ENCODE measurements at places on chromosomes 2 and 18. TPM values are rescaled to one million over a fixed set of nuclear protein-coding genes. Genes with fewer than 3 reads are reported as not detected.
A peak's percentile ranks its signal among the peaks of the same experiment; 100 is the strongest.

GRCh38 chr18:66553824-66554223, 50.1 kb downstream of the CDH19 start:
- H3K4me1 ChIP-seq = no peaks in the 10 kb centered on the region

CFC1 gene
- total RNA-seq = 48.4 TPM

- H3K27ac ChIP-seq = peak within 1 kb of the TSS; percentile 40
- no peaks in the 10 kb centered on the region for H3K27me3 ChIP-seq
- H3K4me1 ChIP-seq = peaks cover 25% of the 10 kb centered on the region
- H3K36me3 ChIP-seq = no peaks in the 10 kb centered on the region
Measured at GRCh38 chr2:85584354-85584856, at the start of gene VAMP5. VAMP5 (plus strand) TSS chr2:85584431; CDS start chr2:85584491, 60 bp downstream.

FNDC4 gene
- total RNA-seq = 53.4 TPM

VWA3B gene
- total RNA-seq = 0.09 TPM

DNA sequence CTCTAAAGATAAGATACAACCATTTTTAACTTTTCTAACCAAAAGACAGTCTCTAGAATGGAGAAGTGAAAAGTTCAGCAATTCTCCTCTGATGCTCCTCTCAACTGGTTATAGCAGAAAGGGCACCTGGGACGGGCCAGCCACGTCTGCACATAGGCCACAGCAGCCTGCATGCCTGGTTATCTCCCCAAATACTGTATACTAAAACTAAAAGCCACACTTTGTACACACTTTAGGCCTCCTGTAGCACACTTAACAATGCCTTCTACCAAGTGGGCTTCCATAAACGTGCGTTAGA, 179.1 kb downstream of the ANKRD44 start:
- no peak overlapping the region for H3K27ac ChIP-seq
- no peaks in the 10 kb centered on the region for H3K36me3 ChIP-seq
- H3K4me1 ChIP-seq = peaks cover 11% of the 10 kb centered on the region
- no peak overlapping the region for H3K4me3 ChIP-seq

DNA sequence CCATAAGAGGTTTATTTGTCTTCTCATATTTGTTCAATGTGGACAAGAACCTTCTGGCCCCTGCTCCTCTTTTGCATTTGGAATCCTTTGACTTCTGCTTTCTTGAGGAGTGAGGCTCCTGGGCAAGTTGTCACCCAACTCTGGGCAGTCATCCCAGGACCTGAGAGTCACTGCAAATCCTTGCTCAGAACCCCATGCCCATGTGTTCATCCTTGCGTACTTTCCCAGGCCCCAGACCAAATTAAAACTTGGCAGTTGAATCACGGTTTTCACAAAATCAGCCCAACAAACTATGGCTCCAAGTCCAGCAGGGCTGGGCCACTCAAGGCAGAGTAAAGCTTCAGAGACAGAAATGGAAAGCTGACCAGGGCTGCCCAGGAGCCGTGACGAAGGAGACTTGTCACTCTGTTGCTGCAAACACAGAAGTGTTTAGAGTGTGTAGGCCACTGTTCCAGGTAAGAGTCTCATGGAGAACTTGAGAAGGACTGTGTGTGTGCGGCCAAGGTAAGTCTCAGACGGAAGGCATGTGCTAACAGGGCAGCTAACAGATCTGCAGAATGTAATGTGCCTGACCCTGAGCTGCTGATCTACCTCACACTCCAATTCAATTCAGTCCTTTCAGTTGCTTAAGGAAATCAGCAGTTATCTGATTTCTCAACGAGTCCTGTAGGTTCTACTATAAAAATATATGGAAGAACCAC, 549.4 kb upstream of the HS6ST1 start:
- H3K36me3 ChIP-seq = no peaks in the 10 kb centered on the region
- peaks cover 21% of the 10 kb centered on the region for H3K4me1 ChIP-seq
- DNase-seq = no peak

DNA sequence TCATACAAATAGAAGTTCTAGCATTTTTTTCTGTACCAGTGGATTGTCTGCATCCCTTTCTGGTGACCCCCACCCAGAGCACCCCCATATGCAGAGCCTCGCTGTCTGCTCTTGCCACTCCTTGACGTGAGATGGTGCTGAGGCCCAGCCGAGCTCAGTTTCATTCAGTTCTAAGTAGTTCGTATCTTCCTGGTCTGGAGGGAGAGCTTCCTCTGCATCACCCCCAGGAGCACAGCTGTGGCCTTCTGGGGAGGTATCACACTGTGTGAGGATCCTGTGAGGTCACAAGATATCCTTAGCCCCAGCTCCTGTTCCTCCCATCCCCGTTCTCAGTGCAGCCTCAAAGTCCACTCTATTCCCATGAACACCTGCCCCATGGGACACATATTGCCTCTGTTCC, 132.7 kb downstream of the PTGR3 start:
- DNase-seq = no peak
- no peaks in the 10 kb centered on the region for H3K36me3 ChIP-seq
- no peaks in the 10 kb centered on the region for H3K4me1 ChIP-seq
- H3K27me3 ChIP-seq = no peaks in the 10 kb centered on the region
- no peak overlapping the region for H3K4me3 ChIP-seq

PTPRN gene
- total RNA-seq = 0.36 TPM
